LHCN-M2 (cell line): ENCODE measurements at places on chromosomes 13 and 19.

GRCh38 chr13:109804654-109805053 is 18.3 kb upstream of the IRS2 start:
- DNase-seq = no peak

DNA sequence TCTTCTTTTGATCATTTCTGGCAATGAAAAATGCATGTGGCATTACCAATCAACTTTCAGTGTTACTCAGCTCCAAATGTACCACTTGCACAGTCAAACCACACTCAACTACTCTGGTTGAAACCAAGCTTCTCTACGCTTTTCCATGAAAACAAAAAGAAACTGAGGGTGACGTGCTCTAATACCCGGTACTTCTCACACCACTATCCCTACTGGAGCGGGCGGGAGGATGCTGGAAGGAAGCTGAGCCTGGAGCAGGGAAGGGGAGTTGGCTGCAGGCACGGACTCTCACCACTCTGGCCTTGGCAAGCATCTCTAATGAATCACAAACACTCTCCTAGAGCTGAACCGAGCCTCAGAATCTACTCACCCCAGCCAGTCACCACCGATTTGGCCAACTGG is 48.2 kb downstream of the STK24 start:
- DNase-seq = no peak

DNA sequence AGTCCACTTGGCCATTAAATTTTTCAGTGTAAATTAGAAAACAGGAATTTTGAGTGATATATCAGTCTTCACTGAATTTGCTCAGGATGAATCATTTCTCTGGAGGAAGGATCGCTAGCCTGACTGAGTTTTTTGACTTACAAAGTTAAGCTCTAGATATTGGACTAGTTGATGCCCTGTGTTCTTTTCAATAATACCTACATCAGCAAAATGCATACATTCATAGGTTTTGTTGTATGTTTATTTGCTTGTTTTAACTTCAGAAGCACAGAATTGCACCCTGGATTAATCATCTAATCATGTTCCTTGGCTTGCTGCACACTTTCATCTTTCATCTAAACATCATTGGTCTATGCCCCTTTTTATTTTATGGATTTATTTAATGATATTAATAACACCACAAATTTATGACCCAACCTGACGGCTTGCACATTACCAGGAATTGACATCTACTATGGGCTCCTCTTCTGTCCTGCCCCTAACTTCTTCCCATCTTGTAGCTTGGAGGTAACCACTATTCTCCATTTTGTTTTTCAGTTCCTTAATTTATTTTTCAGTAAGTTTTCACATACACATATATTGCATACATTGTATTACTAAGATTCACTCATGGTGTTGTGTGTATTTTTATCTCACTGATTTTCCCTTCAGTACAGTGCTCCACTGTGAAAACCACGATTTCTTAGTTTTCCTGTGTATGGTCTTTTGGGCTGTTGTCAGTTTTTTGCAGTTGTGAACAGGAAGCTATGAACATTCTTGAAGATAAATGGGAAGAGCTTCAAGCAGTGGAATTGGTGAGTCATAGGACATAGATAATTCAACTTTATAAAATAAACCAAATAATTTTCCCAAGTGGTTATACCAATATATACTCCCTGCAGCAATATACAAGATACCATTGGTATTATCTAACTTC is 23.3 kb downstream of the COMMD6 start:
- DNase-seq = peak; percentile 45

- DNase-seq = no peak
Measured at GRCh38 chr13:112213467-112214255, 146.7 kb downstream of the SOX1 start.

GRCh38 chr13:74206061-74206561 is 71.9 kb upstream of the KLF12 start:
- DNase-seq = peak; percentile 82

DNA sequence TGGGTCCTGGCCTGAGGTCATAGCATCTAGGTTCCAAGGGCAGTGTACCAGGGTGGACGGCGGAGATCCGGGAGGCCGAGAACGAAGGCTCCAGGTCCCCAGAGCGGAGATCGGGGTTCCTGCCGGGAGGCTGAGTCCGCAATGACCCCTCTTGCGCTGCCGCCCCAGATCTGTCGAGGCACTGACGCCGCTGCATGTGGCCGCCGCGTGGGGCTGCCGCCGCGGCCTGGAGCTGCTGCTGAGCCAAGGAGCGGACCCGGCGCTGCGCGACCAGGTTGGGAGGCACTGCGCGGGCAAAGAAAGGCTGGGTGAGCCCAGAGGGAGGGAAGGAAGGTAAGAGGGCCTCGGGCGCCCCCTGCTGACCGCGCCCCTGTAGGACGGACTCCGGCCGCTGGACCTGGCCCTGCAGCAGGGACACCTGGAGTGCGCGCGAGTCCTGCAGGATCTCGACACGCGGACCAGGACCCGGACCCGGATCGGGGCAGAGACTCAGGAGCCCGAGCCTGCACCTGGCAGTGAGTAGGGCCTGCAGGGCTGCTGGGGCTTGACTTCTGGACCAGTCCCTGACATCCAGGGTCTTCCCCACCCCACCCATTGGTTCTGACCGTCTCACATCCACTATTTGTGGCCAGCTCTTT is 906 bp downstream of the ANKLE1 start:
- DNase-seq = peak; percentile 71

DNA sequence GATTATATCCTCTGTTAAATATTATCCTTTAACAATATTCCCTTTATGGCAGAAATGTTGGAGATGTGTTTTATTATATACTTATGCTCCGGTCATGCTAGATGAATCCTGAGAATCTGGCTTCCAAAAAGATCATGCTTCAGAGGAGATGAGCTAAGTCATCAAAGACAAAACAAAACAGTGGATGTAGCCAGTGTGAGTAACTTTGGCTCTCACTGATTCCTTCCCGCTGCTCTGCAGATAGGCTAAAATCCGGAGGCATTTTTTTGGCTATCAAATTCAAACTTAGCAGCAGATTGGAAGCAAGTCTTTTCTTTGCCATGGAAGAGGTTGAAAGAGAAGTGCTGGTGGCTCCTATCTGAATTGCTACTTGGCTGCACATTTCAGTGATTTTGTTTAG is 295.9 kb downstream of the GPC6 start:
- DNase-seq = peak; percentile 15

DNA sequence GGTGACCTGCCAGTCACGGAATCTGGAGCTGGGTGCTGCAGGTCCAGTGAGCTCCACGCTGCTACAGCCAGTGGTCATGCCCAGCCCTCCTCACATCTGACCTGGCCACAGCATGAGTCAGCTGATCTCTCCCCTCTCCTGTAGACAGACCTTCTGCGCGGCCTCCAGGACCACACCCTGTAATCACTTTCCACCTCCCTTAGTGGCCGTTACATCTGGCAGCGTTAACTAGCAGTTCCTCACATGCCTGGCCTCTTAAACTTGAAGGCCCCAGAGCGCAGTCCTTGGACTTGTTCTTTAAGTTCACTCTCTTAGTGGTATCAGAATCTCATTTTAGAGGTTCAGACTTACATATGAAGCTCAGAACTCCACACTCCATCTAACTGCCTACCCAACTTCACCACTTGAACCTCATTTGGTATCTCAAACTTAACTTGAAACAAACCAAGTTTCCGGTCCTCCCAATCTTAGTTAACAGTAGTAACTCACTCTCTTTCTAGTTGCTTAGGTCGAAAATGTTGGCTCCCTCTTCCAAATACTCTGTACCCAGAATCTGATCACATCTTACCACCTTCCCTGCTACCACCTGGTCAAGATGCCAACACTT is 22.7 kb downstream of the MIPEP start:
- DNase-seq = no peak

DNA sequence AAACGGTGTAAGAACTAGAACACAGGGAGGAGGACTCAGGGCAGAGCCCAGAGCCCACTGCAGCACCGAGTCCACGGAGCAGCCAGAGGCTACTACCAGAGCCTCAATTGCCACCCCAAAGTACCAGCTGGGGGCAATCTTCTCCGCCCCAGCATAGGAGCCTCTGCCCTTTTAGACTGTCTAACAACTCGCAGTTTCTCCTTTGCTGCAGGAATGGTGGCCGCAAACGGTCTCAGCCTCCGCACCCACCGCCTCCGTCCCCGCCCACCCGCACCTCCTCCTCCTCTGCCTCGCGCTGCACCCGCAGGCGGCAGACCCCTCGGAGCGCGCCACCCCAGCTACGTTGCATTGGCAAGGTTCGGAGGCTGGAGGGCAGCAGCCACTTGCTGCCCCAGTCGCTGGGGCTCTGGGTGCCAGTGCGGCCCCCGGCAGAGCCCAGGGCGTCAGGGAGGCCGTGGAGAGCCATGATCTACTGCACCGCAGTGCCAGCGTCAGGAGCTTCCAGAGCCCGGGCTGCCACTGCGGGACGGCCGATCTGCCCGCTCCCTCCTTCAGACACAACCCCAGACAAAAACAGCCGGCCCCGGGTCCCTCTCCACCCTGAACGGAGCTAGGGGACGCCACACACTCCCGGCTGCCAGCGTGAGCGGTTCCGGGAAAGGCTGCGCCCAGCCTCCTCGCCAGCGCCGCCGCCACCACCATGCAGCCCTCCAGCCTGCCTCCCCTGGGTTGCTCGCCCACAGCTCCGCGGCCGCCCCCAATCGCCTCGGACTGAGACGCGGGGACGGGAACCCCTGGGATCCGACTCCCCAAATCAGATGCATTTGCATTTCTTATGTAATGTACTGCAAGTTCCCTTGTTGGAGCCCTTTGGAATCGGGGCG is 1.8 kb downstream of the FGF14 start:
- DNase-seq = no peak

- DNase-seq = peak; percentile 87
Measured at GRCh38 chr13:34672631-34673030, 269.4 kb upstream of the NBEA start.

DNA sequence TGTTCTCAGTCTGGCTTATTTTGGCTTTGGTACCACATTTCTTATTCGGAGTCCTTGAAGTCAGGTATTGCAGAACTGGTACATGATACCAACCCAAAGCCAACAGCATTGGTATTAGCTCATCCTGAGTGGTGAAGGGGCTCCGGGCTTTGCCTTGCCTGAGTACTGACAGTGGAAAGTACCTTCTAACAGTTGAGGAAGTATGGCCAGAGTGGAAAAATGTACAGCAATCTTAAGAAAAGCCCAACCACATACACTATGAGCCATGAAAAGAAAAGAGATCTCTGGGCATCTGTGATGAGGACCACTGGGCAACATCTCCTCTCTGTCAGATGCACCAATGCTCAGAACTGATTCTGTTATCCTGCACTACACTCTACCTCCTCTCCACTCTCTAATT is 8.3 kb downstream of the LCP1 start:
- DNase-seq = no peak

GRCh38 chr13:97535614-97536013 is 101.6 kb downstream of the RAP2A start:
- peak; percentile 9 for DNase-seq
